ENCODE measurements at places on chromosomes 2 and 18.

GRCh38 chr2:111957872-111958354 is 59.5 kb downstream of the MERTK start:
- DNase-seq = no peak

- no peak for DNase-seq
Measured at GRCh38 chr18:9418047-9418690, 57.1 kb upstream of the RALBP1 start.

- no peak for DNase-seq
Measured at GRCh38 chr2:240722796-240723735, 31.4 kb downstream of the AQP12A start.

GRCh38 chr2:48927355-48927754 is 171.8 kb upstream of the LHCGR start:
- no peak for DNase-seq

DNA sequence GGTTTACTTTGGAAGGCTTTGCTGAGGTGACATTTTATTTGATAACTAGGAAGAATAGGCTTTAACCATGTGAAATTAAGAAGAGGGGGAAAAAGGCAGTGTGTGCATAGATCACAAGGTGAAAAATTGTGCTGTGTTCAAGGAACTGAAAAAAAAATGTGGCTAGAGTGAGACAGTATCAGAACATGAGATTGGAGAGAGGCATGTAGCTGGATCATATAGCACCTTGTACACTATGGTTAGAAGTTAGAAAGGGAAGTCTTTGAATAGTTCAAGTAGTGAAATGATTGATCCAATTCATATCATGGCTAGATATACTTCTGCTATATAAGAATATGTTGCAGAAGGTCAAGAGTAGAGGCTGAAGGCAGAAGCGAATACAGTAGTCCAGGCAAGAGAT is 12.3 kb upstream of the TNFRSF11A start:
- no peak for DNase-seq

DNA sequence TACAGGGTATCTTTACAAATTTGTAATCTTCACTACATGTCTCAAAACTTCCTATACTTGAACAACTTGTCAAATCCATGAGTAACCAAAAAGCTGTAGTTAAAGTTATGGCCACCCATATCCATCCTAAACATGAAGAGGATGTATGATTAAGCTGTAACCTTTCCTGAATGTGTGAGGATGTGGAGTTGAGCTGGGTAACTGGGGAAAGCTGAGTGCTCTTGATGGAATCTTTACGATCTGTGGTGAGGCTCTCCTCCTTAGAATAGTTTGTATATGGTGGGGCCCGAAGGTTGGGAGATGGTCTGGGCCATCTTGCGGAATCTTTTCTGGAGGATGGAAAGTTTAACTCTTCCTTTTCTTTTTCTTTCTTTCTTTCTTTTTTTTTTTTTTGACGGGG is 29.4 kb downstream of the DPP4 start:
- DNase-seq = no peak

DNA sequence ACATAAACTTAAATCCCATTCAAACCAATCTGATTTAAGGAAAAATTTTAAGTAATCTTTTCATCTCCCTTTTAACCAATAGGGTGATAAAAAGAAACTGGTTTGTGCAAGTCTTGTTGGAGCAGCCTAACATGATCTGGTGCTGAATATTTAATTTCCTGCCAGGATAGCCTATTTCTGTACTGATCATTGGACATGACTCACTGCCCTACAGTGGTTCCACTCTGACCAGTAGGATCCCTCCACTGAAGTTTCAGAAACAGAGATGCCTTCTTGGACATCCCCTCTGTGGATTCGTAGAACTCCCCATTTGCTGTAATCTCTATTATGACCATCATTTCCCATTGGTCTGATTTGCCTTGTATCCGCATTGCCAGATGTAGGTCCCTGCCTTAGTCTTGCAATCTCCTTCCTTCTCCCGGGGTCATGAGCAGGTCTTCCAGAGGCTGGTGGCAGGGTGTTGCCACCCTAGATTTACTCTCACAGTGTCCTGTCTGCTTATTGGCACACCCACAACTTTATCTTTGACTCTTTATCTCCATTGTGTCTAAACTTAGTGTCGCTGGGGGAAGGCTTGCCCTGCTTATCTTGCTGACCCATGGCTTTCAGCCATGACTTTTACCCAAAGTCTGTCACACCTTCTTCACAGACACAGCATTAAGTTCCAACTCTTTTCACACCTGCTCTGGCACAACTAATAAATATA is 12.3 kb upstream of the SETBP1 start:
- DNase-seq = no peak

DNA sequence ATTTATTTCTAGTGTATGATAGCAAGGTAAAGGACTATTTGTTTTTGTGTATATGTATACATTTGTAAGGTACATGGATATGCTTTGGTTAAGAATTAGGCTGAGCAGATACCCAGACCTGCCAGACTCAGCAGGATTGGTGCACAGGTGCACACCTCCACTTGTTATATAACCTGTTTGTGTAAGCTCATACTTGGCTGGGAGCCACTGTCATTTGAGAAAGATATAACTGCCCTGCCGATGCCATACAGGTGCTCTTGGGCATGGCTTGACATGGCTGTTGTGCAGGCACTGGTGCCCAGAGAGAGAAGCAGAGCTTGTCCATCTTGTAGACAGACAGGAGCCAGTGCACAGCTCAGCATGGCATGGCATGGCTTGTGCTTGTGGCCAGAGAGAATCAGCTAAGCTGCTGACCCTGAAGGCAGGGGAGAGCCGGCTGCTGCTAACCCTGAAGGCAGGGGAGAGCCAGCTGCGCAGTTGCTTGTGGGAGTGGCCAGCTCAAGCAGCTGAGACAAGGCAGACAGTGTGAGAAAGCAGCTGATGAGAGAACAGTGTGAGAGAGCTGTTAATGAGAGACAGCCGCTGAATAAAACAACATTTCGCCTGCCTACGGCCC is 136.5 kb downstream of the RNF144A start:
- no peak for DNase-seq

GRCh38 chr2:230840301-230840700 is 24.4 kb upstream of the ITM2C start:
- DNase-seq = no peak

Data from fibroblast of skin of scalp (primary cell).